ENCODE measurements at places on chromosomes 2 and 18.
A peak's percentile ranks its signal among the peaks of the same experiment; 100 is the strongest.

DNA sequence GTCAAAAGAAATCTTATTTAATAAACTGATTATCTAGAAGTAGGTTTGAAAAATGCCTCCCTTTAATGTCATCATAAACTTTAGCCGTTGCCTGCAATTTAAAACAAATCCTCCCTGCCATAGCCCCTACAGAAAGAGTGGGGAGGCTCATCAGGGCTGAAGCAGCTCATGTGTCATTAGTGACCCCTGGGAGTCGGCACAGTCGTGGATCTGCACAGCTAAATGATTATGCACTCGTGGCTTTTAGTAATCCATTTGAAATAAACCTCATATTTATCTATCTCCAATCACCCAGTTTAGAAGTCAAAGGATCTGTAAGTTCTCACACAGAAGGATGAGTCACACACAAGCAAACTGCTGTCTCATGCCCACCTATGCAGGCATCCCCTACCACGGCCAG is 277.3 kb downstream of the SS18 start:
- DNase-seq = no peak

GRCh38 chr2:152762202-152762601 is 43.8 kb downstream of the ARL6IP6 start:
- no peak for DNase-seq

GRCh38 chr2:232896111-232896510 is 26.0 kb downstream of the SNORC start:
- DNase-seq = no peak

GRCh38 chr2:94986392-94986963 is 39.0 kb upstream of the MAL start:
- peak; percentile 48 for DNase-seq

DNA sequence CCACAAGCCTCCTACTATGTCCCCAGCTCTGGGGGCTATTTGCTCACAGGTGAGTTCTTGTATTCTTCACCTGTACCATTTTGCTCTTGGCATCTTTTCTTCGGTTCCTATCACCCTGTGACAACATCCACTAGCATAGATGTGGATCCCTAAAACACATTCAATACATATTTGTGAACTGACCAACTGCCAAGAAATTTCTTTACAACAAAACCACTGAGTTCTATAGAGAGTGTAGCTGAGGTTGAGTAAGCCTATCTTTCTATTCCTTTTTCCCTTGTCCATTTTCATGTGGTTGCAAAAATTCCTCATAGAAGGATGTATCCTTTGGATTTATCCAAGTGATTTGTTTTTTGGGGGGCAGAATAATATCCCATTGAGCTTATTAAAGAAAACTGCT is 192.7 kb upstream of the ITGA4 start:
- no peak for DNase-seq

Data from cerebellar cortex (tissue), 1 donor.